Central memory CD4-positive, alpha-beta T cell (primary cell): ENCODE measurements at places on chromosomes 5 and 9.

DNA sequence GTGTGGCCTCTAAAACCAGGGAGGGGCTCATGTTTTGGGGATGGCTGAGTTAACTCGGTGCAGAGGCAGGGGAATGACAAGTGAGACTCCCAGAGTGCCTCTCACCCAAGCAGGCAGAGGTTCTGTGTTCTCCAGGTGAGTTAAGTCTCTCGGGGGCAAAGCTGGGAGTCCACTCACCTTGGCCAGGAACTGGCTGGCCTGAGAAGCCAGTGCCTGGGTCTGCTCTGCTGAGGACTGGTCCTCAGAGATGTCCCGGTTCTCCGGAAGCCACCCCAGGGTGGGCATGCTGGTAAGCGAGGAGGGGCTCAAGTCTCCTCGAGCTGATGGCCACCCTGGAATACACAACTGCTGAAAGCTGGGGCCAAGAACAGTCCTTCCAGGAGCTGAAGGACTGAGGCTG lies 20.4 kb downstream of the AKNA start:
- no peak for DNase-seq

DNA sequence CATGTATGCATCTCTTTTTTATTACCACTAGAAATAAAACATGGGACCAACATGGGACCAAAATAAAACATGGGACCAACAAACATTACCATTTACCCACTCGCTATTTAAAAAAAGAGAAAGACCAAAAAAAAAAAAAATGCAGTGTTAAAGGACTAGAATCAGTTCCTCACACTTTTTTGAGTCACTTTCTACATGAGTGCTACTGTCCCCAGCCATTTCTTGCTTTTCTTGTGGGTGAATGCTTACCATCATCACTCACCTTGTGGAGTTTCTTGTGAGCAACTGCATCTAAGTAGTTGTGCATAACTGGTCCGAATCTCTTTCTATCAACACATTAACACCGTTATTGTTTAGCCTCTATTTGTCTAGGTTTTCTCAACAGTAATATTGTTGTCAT lies 493.6 kb upstream of the RIOK2 start:
- no peak for DNase-seq

DNA sequence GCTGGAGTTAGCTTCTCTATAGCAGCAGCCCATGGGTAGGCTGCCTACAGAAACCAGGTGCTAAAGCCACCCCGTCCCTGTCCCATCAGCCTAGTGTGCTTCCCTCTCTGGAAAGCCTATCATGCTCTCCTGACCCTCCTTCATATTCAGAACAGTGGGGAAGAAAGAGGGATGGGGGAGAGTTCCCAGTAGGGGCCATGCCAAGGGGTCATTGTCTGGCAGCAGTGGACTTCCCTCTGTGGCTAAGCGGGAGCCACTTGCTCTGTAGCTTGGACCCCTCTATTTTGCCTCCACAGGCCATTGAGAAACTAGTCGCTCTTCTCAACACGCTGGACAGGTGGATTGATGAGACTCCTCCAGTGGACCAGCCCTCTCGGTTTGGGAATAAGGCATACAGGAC lies 17.5 kb downstream of the PTPA start:
- no peak for DNase-seq

DNA sequence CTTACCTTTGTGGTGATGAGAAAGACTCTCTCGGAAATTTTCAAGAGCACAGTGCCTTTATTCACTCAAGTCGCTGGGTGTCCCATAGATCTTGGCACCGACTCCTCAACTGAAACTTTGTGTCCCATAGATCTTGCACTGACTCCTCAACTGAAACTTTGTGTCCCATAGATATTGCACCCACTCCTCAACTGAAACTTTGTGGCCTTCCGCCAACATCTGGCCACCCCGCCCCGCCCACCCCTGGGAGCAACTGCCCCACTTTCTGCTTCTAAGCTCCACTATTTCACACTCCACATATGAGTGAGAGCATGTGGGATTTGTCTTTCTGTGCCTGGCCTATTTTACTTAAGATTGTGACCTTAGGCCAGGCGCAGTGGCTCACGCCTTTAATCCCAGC lies 12.7 kb upstream of the EGFL7 start:
- no peak for DNase-seq

DNA sequence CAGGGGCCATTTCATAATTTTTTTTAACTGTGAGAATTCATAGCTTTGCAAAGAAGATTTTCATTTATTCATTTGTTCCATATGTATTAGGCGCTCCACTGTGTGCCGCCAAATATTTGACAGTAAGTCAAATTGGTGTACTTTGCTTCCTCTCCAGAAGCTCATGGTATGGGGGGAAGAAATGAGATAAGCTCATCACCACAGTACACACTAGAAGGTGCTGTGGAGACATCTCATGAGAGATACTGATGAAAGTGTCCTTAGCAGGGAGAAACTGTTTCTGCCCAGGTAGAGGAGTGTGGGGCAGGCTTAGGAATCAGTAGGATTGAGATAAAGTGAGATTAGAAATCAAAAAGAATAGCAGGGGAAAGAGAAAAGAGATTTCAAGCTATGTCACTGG lies 136.2 kb downstream of the CDH6 start:
- no peak for DNase-seq

GRCh38 chr5:68343421-68343826 lies 127.9 kb downstream of the PIK3R1 start:
- DNase-seq = no peak

DNA sequence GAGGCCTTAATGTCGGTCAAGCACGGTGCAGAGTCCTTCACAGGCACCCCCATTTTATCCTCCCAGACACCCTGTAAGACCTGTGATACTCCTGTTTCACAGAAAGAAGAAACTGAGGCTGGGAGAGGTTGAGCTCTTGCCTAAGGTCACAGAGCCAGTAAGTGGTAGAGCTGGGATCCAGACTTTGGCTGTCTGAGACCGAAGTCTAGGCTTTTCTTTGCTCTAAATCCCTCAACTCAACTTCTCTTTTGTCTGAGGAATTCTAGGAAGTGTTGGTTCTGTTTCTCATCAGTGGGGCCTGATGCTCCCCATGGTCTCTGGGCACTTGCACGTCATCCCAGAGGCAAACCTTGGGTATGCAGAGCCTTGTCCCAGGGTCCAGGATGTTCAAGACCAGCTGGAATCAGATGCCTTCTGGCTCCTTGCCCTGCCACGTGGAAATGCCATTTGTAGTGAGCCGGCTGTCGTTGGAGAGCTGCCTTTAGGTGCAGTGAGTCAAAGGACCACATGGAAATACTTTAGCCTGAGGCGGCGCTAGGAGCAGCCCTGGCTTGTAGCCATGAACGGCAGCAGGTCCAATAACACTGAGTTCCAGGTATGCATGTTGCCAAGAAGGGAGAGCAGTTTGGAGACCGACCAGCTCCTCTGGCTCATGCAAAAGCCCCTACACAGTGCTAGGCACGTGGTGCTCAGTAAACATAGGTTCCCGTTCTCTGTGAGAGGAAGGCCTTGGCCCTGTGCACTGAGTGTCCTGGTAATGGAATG lies 9.2 kb downstream of the DCANP1 start:
- DNase-seq = no peak

DNA sequence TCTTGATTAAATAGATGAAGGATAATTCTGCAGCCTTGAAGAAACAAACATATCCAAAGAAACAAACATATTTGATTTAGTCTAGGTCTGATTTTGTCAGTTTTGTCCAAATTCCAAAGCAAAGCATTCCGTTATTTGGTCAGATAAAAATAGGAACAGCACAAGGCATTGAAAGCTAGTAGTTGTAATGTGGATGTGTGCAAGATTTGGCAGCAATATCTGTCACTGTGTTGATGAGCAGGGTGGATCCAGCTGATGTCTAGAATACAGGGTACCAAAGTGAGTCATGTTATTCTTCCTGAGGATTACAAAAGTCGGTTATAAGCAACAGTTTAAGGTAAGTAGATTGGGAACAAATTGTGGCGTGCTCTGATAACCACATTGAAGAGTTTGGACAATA lies 69.3 kb upstream of the PLPPR1 start:
- no peak for DNase-seq

DNA sequence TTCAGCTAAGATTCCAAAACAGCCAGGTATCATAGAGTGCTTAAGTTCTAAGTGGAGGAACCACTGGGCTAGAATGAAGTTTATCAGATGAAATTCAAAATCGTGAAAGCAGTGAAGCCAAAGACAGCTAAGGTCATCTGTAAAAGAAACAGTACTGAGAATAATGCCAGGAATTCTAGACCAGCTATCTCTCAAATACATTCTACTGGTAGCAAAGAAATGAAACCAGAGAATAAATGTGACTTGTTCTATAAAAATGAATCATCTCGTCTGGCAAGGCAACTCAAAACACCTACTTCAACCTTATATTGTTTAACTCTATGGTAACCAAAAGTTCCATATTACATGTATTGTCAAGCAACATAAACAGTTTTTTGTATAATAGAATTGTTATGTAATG lies 51.3 kb upstream of the RGMB start:
- DNase-seq = no peak

- DNase-seq = no peak
Observed at GRCh38 chr5:35138232-35138631, 90.5 kb upstream of the AGXT2 start.

DNA sequence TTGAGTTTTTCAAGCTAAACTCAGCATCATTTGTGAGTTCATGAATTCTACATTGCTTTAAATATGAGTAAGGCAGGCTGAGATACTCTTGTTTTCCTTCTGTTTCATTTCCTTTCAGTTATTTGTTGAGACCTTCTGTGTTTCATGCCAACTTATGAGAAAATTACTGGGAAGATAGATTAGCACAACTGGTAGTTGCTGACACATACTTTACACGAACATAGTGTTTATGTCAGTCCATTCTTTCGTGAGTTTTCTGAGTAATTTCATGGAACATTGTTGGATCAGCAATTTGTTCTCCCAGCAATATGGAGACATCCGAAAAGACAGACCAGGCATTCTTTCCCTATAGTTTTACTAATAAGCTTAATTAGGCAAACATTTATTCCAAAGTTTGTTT lies 102.0 kb upstream of the SMC5 start:
- DNase-seq = no peak

- no peak for DNase-seq
Observed at GRCh38 chr9:21519855-21520434, 37.8 kb upstream of the IFNE start.

DNA sequence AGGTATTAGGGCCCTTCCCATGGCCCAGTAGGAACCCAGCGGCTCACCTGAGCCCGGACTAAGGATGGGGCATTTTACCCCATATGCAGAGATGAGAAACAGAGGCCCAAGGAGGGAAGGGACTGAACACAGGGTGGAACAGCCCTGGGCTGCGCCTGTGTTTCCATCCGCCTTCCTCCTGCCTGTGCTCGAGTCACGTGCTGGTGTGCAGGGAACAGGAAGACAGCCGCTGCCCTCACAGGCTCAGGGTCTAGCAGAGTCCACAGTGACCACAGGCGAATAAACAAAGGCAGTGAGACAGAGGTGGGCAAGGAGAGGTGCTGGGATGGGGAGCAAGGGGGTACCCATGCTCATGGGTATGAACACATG lies 129.4 kb downstream of the C9orf50 start:
- no peak for DNase-seq

- DNase-seq = no peak
Observed at GRCh38 chr9:95143591-95144561, 173.6 kb downstream of the FANCC start.
